ENCODE measurements at places on chromosomes 1 and 21.
A peak's percentile ranks its signal among the peaks of the same experiment; 100 is the strongest.

- no peak for DNase-seq
These were observed 4.0 kb upstream of the LHX8 start for GRCh38 chr1:75129983-75130789.

- DNase-seq: no peak
These were observed 36.3 kb downstream of the FAAP20 start for GRCh38 chr1:2158272-2158671.

DNA sequence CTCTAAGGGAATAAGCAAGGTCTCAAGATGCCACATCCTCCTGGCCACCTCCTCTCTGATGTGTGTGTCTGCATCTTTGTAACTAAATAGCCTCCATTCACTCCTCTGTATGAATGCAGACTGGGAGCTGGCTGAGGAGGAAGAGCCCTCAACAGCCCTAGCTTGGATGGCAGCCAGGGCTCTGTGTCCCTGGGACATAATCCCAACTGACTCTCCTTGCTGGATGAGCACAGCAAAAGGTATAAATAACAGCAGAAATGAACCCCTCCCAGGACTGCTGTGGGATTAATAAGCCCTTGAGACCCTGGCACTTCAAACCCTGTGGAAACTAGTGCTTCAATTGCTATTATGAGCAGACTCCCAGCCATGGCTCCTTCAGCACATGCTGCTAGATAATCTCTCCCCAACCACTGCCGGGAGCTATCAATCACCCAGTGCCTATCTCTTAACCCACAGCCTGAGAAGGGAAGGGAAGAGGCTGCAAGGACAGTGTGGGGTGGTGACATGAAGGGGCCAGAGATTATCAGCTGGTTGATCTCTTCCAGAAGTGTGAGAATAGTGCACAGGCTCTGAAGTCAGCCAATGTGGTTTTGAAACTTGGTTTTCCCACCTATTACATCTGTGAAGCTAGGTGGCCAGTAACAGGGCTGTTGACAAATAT lies 152.2 kb downstream of the TNR start:
- DNase-seq: no peak

- no peak for DNase-seq
These were observed 583 bp upstream of the CACHD1 start for GRCh38 chr1:64469116-64469976.

GRCh38 chr1:152048416-152049009 lies 11.7 kb upstream of the S100A11 start:
- DNase-seq: peak; percentile 75

- no peak for DNase-seq
These were observed 45.8 kb downstream of the MIGA1 start for GRCh38 chr1:77825131-77825709.

GRCh38 chr21:27806281-27806680 lies 839.4 kb upstream of the ADAMTS5 start:
- DNase-seq: no peak

DNA sequence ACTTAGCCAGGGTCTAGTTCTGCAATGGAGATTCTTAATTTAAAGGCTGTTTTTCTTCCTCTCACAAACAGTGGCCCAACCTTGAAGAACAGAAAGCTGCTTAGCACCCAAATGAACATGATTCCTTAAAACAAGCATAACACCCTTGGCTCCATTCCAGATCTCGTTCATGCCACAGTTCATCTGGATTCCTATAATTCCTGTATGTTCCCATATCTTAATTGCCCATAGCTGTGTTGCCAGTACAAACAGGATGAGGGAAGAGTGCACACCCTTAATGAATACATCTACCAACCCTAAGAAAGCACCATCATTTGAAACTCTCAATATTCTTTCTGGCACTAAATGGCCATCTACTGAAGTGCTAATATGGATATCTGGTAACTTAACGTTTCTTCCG lies 45.5 kb downstream of the TGFB2 start:
- no peak for DNase-seq

- no peak for DNase-seq
These were observed 38.1 kb upstream of the EPHA8 start for GRCh38 chr1:22525211-22525610.

DNA sequence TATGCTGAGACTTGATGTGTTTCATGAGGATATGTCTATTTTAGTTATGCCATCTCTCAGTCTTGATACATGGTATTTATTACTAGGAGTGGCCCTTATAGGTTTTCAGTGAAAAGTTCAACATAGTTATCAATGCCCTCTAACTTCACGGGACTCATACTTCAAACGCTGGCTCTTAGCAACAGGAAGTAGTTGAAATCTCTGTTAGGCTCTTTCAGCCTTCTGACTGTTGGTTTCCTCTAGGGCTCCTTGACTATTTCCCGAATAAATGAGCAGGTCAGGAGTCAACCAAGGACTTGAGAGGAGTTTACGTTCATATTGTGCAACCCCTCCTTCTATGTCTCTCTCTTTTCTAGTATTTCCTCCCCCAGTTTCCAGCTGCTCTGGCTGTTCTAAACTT lies 141.8 kb downstream of the RGS7 start:
- DNase-seq: no peak

DNA sequence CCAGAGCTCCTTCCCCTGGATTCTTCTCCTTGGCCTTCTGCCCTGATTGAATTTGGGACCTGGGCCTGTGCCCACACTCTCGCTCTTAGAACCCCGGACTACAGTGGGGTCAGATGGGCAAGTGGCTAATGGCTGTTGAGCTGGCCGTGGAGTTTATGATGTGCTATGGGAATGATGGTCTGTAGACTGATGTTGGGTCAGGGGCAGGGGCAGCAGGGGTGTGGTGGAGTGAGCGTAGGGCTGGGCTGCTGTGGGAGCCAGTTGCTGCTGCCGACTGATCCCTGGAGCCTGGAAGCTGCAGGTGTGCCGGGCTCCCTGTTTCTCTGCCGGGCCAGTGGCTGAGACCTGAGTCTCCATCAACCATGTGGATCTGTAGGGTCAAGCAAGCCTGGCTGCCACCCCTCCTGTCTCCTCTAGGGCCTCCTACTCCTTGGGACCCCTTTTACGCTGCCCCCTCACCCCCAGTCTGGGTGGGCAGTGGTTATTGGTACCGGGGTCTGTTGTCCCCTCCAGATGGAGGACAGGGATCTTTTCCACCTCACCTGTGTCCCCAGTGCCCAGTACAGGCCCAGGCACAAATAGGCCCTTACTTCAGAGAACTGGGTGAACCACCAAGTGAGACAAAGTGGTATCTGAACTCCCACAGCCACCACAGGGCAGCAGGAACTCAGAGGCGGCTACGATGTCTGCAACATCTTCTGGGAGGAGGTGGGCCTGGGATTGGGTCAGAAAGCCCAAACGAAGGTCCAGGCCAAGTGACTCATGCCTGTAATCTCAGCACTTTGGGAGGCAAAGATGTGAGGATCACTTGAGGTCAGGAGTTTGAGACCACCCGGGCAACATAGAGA lies 5.1 kb downstream of the PODN start:
- no peak for DNase-seq

- no peak for DNase-seq
These were observed 236.4 kb downstream of the SPATA17 start for GRCh38 chr1:217867446-217867995.

GRCh38 chr1:243598433-243598832 lies 251.6 kb downstream of the AKT3 start:
- peak; percentile 13 for DNase-seq

DNA sequence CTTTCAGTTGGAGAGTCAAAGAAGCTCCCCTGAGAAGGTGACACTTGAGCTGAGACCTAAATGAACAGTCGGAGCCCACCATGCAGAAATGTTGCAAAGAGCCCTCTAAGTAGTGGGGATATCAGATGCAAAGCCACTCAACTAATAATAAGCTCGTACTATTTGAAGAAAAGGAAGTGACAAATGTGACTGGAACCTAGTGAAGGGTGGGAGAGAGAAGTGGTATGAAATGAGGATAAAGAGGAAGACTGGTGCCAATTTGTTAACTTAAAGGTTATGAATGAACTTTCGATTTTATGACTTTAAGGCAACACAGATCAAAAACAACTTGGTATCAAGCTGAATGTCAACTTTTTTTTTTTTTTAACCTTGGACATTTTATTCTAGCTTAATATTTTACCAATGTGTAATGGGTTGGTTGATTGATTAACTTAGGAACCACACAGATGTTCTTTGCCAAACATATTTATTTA lies 14.7 kb downstream of the LYPLAL1 start:
- no peak for DNase-seq

DNA sequence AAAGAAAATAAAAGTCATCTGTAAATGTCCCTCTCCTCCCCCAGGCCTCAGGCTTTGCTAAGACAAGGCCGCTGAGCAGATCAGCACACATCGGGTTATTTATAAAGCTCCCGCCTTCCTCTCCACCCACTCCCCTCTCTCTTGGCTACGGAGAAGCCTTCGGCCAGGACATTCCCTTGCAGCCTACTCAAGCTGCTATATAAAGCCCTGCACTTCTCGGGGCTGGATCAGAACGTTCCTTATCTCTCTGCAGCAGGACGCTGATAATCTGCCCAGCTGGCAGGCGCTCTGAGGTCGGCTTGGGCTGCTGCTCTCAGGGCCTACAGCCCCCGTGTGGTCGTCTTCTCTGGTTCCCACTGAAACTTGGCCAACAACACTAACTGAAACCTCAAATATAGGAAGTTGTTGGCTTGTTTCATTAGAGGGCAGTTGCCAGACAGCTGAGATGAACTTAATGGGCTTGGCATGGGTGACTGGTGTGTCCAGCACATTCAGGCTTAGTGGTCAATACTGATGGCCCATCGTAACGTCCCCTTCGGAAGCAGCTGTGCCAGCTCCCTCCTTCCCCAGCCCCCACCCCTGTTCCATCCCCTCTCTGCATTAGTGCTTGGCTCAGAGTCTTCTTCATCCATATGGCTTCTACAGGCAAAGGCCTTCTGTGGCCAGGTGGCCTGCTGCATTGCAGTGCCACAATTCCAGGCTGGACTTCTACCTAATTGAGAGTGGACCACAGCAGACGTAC lies 64.6 kb downstream of the IER5 start:
- no peak for DNase-seq

DNA sequence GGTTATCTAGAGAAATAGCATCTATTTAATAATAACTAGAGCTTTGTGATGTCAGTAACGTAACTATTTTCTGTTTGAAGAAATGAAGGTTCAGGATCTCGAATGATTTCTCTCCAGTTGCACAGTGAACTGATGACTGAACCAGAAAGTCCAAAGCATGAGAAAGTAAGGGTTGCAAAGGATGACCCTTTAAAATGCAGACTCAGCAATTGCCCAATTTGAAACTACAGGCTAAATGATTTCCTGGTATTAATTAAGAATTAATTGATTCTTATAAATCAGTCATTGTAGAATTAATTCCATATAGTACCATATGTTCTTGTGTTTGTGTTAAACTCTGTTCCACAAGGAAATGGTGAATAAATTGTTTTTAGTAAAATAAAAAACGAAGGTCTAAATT lies 318.6 kb downstream of the NFIA start:
- no peak for DNase-seq

DNA sequence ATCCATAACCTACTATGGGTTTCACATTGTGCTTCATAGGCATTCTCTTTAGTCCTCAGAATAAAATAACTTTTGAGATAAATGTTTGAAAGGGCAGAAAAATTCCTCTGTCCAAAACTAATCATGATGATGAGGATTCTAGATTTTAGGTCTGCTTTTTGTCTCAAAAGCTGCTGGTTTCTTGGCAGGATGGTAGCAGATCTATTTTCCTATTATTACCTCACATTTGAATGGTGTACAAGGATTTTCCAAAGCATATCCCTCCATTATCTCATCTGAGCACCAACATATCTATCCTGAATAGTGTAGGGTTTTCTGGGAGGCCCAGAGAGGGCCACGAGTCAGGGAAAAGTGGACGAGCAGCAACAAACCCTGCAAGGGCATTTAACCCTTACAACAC lies 201.9 kb downstream of the PLPP3 start:
- no peak for DNase-seq

DNA sequence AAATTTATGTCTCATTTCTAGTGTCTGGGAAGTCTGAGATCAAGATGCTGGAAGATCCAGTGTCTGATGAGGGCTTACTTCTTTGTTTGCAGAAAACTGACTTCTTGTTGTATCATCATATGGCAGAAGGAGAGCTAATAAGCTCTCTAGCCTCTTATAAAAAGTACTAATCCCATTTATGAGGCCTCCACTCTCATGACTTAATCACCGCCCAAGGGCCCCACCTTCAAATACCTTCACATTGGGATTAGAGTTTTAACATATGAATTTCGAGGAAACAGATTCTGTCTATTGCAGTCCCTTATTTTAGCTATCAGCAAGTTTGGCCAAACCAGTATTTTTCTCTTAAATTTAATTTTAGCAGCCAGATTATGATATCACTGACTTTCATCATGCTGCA lies 150.2 kb upstream of the TMPRSS15 start:
- DNase-seq: no peak

DNA sequence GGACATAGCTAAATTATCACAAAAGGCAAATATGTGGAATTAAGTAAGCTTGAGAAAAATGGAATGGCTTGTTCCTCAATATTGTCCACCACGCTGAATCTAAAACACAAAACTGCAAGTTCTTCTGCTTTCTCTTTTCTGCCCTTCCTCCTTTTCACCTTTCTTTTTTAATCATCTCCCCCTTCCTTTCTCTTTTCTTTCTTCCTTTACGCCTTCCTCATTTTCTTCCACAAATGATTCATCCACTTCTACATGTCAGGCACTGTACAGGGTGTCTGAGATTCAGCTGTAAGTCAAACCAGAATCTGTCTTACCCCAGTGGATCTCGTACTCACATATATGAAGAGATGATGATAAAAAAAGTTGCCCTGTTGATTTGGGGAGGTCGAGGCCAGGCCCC lies 1182.5 kb downstream of the MRPL39 start:
- DNase-seq: no peak

GRCh38 chr1:170567214-170567613 lies 35.2 kb downstream of the GORAB start:
- DNase-seq: no peak

- no peak for DNase-seq
These were observed 62.5 kb downstream of the KIAA0040 start for GRCh38 chr1:175129997-175130648.

DNA sequence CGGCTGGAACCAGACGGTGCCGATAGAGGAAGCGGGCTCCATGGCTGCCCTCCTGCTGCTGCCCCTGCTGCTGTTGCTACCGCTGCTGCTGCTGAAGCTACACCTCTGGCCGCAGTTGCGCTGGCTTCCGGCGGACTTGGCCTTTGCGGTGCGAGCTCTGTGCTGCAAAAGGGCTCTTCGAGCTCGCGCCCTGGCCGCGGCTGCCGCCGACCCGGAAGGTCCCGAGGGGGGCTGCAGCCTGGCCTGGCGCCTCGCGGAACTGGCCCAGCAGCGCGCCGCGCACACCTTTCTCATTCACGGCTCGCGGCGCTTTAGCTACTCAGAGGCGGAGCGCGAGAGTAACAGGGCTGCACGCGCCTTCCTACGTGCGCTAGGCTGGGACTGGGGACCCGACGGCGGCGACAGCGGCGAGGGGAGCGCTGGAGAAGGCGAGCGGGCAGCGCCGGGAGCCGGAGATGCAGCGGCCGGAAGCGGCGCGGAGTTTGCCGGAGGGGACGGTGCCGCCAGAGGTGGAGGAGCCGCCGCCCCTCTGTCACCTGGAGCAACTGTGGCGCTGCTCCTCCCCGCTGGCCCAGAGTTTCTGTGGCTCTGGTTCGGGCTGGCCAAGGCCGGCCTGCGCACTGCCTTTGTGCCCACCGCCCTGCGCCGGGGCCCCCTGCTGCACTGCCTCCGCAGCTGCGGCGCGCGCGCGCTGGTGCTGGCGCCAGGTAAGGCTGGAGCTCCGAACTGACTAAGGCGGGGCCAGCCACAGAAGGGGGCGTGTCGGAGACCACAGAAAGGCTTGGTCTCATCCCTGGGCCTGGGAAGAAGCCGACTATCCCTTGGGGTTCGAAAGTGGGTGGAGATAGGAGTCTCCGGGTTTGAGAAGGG lies 486 bp downstream of the SLC27A3 start:
- peak; percentile 76 for DNase-seq

GRCh38 chr1:93588206-93588605 lies 93.4 kb downstream of the BCAR3 start:
- DNase-seq: no peak
